B cell (primary cell): ENCODE measurements at places on chromosomes 3 and 15.

DNA sequence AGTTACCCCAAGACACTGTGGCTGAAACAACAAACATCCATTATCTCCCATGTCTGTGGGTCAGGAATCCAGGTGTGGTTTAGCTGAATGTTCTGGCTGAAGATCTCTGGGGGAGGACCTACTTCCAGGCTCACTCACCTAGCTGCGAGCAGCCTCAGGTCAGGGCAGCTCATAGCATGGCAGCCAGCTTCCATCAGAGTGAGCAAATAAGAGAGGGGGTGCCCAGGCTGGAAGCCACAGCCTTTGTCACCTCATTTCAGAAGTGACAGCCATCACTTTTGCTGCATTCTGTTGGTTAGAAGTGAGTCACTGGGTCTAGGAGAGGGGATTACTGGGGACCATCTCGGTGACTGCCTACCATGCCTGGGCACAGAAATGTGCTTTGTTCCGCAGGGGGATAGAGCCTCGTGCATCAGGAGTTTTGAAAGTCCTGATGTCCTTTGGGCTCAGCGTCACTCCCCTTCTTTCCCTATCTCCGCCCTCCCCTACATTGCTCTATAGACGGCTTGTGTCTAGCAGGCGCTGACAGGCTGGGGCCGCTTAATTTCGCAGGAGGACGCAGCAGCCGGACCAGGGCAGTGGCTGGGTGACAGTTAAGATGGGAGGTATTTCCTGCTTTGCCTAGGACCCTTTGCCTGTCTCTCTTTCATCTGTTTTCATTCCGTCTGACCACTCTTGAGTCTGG is 25.4 kb downstream of the TGM4 start:
- H3K27me3 ChIP-seq: no peaks in the 10 kb centered on the region
- H3K4me1 ChIP-seq: no peaks in the 10 kb centered on the region
- no peaks in the 10 kb centered on the region for H3K36me3 ChIP-seq
- no peak for DNase-seq

GRCh38 chr15:90483012-90483307 is 46.8 kb upstream of the CRTC3 start:
- no peaks in the 10 kb centered on the region for H3K27me3 ChIP-seq
- H3K27ac ChIP-seq: no peak overlapping the region
- peaks cover 42% of the 10 kb centered on the region for H3K4me1 ChIP-seq
- no peak for DNase-seq
- peaks cover 77% of the 10 kb centered on the region for H3K36me3 ChIP-seq

DNA sequence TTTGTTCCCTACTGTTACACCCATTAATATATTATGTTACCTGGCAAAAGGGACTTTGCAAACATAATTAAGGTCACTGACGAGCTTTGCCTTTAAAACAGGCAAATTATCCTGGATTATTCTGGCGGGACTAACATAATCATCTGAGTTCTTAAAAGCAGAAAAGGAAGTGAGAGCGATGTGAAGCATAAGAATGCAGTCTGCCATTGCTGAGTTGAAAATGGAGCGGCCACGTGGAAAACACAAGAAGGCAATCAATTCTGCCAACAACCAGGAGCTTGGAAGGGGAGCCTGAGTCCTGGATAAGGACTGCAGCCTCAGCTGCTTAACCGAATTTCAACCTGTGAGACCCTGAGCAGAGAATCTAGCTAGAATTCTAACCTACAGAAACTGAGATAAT is 328.2 kb upstream of the WNT5A start:
- H3K4me1 ChIP-seq: no peaks in the 10 kb centered on the region
- no peaks in the 10 kb centered on the region for H3K36me3 ChIP-seq
- H3K27ac ChIP-seq: no peak overlapping the region
- DNase-seq: no peak
- H3K4me3 ChIP-seq: no peak overlapping the region

GRCh38 chr3:70180664-70181063 is 131.8 kb downstream of the MDFIC2 start:
- no peak overlapping the region for H3K27ac ChIP-seq
- H3K27me3 ChIP-seq: no peaks in the 10 kb centered on the region
- no peak for DNase-seq
- H3K4me1 ChIP-seq: peaks cover 21% of the 10 kb centered on the region
- no peaks in the 10 kb centered on the region for H3K36me3 ChIP-seq

DNA sequence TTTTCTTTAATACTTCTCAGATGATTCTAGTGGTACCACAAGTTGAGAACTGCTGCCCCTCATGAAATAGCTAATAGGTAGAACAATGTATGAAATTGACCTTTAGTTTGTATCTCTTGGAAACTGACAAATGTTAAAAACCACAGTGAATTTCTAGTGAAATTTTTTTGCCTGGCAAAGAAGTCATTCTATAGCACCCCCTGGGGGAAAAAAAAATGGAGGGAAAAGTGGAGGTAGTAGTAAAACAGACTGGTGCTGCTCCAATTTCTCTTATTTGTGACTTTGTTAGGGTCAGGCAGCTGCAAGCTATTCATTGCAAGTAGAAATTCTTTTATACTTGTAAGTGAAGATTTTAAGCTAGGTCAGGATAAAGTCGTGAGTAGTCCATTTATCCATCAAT is 605.0 kb downstream of the NLGN1 start:
- H3K4me3 ChIP-seq: no peak overlapping the region
- H3K4me1 ChIP-seq: no peaks in the 10 kb centered on the region
- H3K27me3 ChIP-seq: no peaks in the 10 kb centered on the region
- DNase-seq: no peak
